ENCODE measurements at places on chromosomes 6 and 20.

GRCh38 chr6:82178759-82179112 lies 68.8 kb downstream of the IBTK start:
- H3K27ac ChIP-seq = no peak overlapping the region
- H3K4me3 ChIP-seq = no peak overlapping the region
- no peaks in the 10 kb centered on the region for H3K36me3 ChIP-seq
- H3K4me1 ChIP-seq = no peaks in the 10 kb centered on the region
- no peaks in the 10 kb centered on the region for H3K27me3 ChIP-seq

- no peak for DNase-seq
- H3K27me3 ChIP-seq = no peaks in the 10 kb centered on the region
- peaks cover 10% of the 10 kb centered on the region for H3K4me1 ChIP-seq
- no peaks in the 10 kb centered on the region for H3K36me3 ChIP-seq
- H3K27ac ChIP-seq = no peak overlapping the region
These were observed 542.9 kb upstream of the JAG1 start for GRCh38 chr20:11216451-11217314.

- DNase-seq = no peak
- H3K27me3 ChIP-seq = no peaks in the 10 kb centered on the region
- H3K4me3 ChIP-seq = no peak overlapping the region
- H3K36me3 ChIP-seq = no peaks in the 10 kb centered on the region
- no peak overlapping the region for H3K27ac ChIP-seq
- peaks cover 3% of the 10 kb centered on the region for H3K4me1 ChIP-seq
These were observed 1.2 kb upstream of the TMEM217 start for GRCh38 chr6:37259191-37259590.

GRCh38 chr6:31579546-31580437 lies 2.4 kb downstream of the LTB start:
- no peak overlapping the region for H3K27ac ChIP-seq
- H3K4me1 ChIP-seq = peaks cover 5% of the 10 kb centered on the region
- no peak for DNase-seq
- H3K27me3 ChIP-seq = no peaks in the 10 kb centered on the region

- H3K27me3 ChIP-seq = no peaks in the 10 kb centered on the region
- DNase-seq = no peak
- no peak overlapping the region for H3K27ac ChIP-seq
- H3K36me3 ChIP-seq = no peaks in the 10 kb centered on the region
- H3K4me1 ChIP-seq = no peaks in the 10 kb centered on the region
These were observed 372.2 kb downstream of the NRN1 start for GRCh38 chr6:5634525-5634924.

DNA sequence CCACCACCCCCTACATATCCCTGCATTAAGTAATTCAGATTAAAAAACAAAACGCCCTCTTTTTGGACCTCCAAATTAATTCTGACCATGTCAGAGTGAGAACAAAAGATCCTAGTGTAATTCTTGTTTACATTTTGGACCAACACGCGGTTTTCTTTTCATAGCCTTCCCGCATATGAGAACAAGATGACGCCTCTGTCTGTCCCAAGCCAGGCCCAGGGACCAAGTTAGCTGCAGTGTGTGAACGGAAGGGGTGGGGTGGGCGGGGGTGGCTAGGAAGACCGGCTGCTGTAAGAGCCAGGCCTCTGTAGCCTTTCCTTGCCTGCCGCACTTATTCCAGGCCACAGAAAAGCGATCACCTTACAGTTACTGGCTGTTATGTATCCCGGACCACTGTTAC lies 68.0 kb downstream of the PLCG1 start:
- H3K4me3 ChIP-seq = no peak overlapping the region
- no peaks in the 10 kb centered on the region for H3K27me3 ChIP-seq
- no peak for DNase-seq
- H3K27ac ChIP-seq = no peak overlapping the region

- H3K27ac ChIP-seq = peak overlapping the region; percentile 51
- DNase-seq = no peak
- no peaks in the 10 kb centered on the region for H3K36me3 ChIP-seq
- H3K4me3 ChIP-seq = no peak overlapping the region
- H3K27me3 ChIP-seq = no peaks in the 10 kb centered on the region
These were observed 132.7 kb upstream of the TCF21 start for GRCh38 chr6:133756078-133756695.

DNA sequence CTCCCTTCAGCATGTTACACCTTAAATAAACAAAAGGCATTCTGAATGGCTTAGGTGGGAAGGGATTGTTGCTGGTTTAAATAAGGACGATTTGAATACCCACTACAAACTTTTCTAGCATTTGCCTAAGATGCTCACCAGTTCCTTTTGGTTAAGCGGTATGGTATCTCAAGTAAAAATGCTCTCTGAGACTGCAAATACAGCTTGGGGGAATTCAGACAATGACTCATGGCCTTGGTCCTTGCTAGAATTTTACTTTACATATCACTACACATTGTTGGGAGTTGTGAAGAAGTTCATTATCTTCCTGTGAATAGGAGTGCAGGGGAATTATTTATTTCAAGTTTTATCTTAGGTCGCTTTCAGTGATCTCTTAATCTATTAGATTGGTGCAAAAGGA lies 670.7 kb downstream of the UTRN start:
- no peak overlapping the region for H3K27ac ChIP-seq
- no peaks in the 10 kb centered on the region for H3K36me3 ChIP-seq
- no peak for DNase-seq
- no peaks in the 10 kb centered on the region for H3K4me1 ChIP-seq

GRCh38 chr6:39791311-39791710 lies 865 bp upstream of the DAAM2 start:
- H3K27ac ChIP-seq = no peak overlapping the region
- no peaks in the 10 kb centered on the region for H3K27me3 ChIP-seq
- DNase-seq = no peak
- H3K4me3 ChIP-seq = no peak overlapping the region
- peaks cover 10% of the 10 kb centered on the region for H3K4me1 ChIP-seq

DNA sequence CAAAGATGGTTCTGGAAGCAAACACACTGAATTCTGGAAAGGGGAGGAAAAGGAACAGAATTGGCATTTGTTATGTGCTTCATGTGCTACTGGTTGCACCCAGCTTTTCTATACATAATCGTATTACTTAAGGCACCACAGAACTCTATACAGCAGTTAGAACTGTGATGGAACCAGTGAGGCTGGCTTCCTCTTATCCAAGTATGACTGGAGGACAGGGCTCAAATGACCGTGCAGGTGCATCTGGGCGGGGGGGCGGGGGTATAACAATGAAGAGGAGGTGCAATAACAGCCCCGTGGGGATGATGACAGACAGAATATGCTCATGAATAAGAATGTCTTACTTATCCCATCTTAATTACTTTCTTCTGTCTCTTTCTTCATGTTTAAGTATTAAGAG lies 144.2 kb downstream of the BTBD9 start:
- H3K36me3 ChIP-seq = no peaks in the 10 kb centered on the region
- no peaks in the 10 kb centered on the region for H3K27me3 ChIP-seq
- DNase-seq = no peak
- H3K4me3 ChIP-seq = no peak overlapping the region
- no peak overlapping the region for H3K27ac ChIP-seq

DNA sequence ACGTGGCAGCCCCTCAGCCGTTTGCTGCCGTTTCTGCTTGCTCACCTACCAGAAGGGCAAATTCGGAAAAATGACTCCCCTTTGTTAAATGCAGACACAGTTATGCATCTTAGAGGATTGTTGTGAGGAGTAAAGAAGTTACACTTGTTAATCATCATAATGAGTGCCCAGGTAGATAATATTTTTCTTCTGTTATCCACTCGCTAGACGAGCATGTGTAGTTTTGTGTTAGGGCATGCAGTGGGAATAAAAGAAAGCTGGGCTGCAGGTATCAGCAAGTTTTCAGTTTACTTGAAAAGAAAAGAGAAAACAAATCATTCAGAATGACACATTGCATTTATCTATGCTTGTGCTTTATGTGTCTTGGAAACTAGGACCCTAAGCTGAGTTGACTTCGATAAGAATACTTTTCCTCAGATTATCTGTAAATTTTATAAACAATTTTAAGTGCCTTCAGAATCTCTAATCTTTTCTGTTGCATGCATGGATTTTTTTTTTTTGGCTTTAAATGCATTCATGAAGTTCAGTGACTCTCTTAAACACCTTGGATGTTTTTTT lies 365.3 kb downstream of the QKI start:
- no peaks in the 10 kb centered on the region for H3K4me1 ChIP-seq
- H3K36me3 ChIP-seq = no peaks in the 10 kb centered on the region
- no peaks in the 10 kb centered on the region for H3K27me3 ChIP-seq

GRCh38 chr20:2799271-2799670 lies 1.2 kb downstream of the CPXM1 start:
- peaks cover 7% of the 10 kb centered on the region for H3K4me1 ChIP-seq
- peak overlapping the region; percentile 29 for H3K4me3 ChIP-seq
- DNase-seq = no peak
- H3K27me3 ChIP-seq = no peaks in the 10 kb centered on the region
- H3K27ac ChIP-seq = no peak overlapping the region

GRCh38 chr20:6768228-6769140 lies 998 bp downstream of the BMP2 start:
- H3K36me3 ChIP-seq = no peaks in the 10 kb centered on the region
- H3K27me3 ChIP-seq = no peaks in the 10 kb centered on the region
- H3K27ac ChIP-seq = peak overlapping the region; percentile 9
- DNase-seq = peak; percentile 36
- peaks cover 9% of the 10 kb centered on the region for H3K4me1 ChIP-seq

- no peak overlapping the region for H3K4me3 ChIP-seq
- no peaks in the 10 kb centered on the region for H3K36me3 ChIP-seq
These were observed 2.1 kb downstream of the PTPRT start for GRCh38 chr20:43187476-43188233.

DNA sequence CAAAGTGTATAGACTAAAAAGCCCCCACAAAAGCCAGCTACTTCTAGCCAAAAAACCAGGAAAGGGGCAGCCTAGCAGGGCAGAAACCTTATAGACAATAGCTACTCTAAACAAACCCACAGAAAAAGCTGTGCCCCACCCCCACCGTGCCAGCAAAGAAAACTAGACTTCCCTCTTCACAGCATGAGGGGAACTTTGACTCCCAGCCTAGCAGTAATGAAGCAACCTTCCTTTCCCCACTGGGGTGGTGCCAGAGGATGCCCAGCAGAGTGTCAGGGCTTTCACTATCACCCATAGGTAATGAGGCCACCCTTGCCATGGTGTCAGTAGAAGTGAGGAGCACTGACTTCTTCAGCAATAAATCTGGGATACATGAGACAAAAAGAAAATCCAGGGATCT lies 99.0 kb upstream of the LGSN start:
- no peak overlapping the region for H3K4me3 ChIP-seq
- DNase-seq = no peak
- H3K27me3 ChIP-seq = no peaks in the 10 kb centered on the region
- H3K36me3 ChIP-seq = no peaks in the 10 kb centered on the region
- H3K4me1 ChIP-seq = no peaks in the 10 kb centered on the region

DNA sequence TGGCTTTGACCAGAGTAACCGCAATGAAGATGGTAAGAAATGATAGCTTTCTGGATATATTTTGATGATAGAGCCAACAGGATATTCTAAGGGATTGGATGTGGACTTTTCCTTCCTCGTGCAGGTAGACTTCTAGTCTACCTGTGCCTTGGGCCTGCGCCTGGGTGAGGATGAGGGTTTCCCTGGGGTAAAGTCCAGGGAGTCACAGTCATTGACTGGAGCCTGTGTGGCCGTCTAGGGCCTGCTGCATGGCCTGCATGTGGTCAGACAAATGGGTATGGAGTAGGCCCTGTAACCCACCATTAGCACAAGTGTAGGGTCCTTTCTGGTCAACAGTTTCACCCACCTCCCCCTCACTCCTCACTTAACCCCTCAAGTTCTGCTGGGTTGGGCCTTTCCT lies 12.7 kb upstream of the CHMP4B start:
- H3K4me3 ChIP-seq = no peak overlapping the region
- H3K27ac ChIP-seq = no peak overlapping the region
- no peaks in the 10 kb centered on the region for H3K27me3 ChIP-seq
- no peak for DNase-seq

DNA sequence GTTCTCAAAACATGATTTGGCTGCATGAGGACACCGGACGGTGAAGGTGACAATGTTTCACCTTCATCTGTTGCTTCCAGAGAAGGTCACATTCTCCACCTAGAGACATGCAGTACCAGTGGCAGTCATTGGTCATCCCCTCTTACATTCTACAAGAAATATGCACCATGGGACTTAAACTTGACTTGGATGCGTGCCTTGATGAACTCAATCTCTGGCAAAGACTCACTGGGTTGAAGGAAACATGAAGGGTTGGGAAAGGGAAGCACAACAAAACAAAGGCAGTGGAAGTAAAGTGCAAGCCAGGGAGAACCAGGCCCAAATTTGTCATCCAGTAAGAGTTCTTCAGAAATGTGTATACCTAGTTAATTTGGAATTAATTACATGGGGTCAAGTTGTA lies 39.4 kb upstream of the ARMH2 start:
- no peak overlapping the region for H3K27ac ChIP-seq
- H3K27me3 ChIP-seq = no peaks in the 10 kb centered on the region
- H3K4me1 ChIP-seq = peaks cover 8% of the 10 kb centered on the region
- H3K4me3 ChIP-seq = no peak overlapping the region
